Activated CD8-positive, alpha-beta memory T cell treated with anti-CD3 and anti-CD28 coated beads, Interleukin-2, amount 50 U/mL, for 48 hours (primary cell): ENCODE measurements at places on chromosomes 2 and 18.

GRCh38 chr2:217183471-217183870 is 323.6 kb upstream of the TNP1 start:
- DNase-seq = no peak

GRCh38 chr2:112182581-112183034 is 44.4 kb downstream of the FBLN7 start:
- no peak for DNase-seq

- DNase-seq = no peak
Measured at GRCh38 chr2:160557903-160558302, 64.3 kb upstream of the RBMS1 start.

- DNase-seq = no peak
Measured at GRCh38 chr18:23032030-23032582, 99.0 kb downstream of the RBBP8 start.

DNA sequence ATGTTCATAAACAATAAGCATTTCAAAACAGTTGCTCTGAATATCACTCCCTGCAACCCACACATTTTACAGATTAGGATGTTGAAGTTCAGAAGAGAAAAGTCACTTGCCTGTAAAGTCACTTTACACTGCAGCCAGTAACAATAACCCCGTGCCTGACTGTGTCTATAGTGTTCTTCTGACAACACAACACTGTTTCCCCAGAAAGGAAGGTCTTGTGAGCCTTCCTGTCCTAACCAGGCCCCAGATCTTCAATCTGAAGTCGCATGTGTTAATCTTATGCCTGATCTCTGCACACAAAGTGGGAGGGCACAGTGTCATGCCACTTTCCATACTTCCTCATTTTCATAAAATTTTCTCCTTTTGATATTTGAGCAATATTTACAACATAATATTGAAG is 120.2 kb downstream of the FEZ2 start:
- no peak for DNase-seq

GRCh38 chr2:232437195-232437571 is 18.8 kb upstream of the ALPI start:
- DNase-seq = no peak

GRCh38 chr2:15677141-15677843 is 85.6 kb downstream of the DDX1 start:
- DNase-seq = no peak

DNA sequence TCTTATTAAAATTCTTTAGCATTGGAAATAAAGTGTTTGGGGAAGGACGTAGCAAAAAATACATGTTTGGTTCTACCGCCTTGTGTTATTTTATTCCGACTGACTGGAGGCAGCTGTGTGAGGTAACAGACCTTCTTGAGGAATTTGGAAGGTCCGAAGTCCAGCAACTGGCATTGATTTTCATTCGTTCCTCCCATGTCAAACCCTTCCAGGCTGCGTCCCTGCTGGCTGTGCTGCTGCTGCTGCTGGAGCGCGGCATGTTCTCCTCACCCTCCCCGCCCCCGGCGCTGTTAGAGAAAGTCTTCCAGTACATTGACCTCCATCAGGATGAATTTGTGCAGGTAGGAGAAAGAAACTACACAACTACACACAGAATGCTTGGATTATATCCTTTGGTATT is 21.8 kb downstream of the CNDP1 start:
- DNase-seq = no peak

- no peak for DNase-seq
Measured at GRCh38 chr2:181766129-181766528, 85.8 kb upstream of the NEUROD1 start.

- no peak for DNase-seq
Measured at GRCh38 chr2:33042819-33043218, 96.1 kb downstream of the LTBP1 start.

DNA sequence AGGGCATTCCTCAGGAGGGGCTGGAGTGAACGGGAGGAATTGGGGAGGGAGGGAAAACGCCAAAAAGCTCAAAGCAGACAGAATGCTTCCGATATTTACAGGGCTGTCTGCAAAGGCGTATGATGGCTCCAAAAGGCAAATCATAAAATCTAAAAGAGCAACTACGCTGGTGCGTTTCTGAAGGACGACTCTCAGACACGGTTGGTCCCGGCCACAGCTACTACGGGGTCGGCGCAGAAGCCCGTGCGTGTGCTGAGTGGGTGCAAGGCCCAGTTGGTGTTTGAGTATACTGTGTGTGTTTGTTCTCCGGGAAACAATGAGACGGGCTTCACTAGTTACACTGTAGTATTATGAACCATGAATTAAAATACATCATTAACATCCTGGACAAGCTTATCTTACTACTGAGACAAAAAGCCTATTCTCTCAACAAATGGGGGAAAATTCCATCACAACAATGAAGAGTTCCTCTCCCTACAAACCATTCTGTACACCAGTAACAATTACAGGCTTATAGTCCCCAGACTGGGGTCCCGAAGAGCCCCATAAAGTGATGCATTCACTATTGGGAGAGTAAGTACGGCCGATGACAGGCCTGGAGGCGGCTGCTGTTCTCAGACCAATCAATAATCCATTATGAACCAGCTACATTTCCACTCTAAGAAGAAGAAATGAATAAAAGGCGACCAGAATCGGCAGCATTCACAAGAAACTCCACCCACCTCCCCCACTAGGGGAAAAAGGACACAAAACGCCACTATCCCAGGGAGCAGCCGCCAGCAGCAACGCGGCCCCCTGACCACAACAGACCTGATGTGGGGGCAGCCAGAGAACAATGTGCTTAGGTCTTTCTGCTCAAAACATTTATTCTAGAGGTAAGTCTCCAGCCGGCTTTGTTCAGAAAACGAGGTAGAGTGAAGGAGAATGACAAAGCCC is 43.4 kb downstream of the ZNF516 start:
- DNase-seq = peak; percentile 48

GRCh38 chr2:128727404-128727803 is 408.7 kb upstream of the HS6ST1 start:
- DNase-seq = no peak

DNA sequence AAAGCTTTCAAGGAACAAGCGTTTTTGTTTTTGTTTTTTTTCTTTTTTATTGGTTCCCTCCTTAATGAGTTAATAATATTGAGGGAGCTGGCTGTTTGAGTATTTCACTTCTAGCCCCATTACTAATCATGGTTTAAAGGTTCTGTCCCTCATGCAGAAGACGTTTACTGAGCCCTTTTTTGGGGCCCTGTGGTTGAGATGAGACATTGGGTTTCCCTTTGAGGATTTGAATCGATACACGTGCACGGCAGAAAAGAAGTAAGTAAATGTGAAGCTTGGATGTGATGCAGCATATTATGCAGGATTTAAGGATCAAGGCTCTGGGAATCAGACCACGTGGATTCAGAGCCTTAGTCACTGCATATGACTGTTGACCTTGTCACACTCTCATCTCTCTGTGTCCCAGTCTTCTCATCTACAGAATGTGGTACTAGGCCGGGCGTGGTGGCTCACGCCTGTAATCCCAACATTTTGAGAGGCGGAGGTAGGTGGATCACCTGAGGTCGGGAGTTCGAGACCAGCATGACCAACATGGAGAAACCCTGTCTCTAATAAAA is 1.0 kb upstream of the CHST10 start:
- DNase-seq = no peak

DNA sequence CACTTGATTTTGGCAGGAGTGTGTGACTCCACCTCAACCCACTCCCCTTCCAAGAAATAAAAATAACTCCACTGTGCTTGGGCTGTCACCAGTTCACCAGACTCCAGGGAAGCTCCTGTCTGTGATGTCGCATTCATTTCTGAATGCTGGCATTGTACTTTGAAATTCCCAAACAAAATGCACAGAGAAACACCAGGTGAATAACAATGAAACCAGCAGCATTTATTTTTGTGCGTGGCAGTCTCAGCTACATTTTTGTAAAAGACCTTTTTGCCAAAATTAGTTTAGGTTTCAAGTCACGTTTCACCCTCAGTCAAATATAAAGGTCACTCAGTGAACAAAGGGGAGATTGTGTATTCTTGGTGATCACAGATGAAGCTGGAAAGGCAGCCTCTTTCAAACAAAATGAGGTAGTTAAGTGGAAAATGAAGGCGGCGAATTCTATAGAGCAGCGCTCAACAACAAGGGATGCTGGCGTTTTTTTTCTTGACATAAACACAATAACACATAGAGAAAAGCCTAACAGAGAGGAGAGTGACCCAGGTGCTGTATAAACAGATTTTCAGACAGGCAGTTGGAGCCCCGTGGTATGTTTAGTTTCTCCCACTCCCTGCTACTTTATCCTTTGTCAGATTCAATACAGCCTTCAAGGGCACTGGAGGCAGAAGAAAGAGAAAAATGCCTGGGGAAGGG is 210.3 kb upstream of the GCFC2 start:
- no peak for DNase-seq

DNA sequence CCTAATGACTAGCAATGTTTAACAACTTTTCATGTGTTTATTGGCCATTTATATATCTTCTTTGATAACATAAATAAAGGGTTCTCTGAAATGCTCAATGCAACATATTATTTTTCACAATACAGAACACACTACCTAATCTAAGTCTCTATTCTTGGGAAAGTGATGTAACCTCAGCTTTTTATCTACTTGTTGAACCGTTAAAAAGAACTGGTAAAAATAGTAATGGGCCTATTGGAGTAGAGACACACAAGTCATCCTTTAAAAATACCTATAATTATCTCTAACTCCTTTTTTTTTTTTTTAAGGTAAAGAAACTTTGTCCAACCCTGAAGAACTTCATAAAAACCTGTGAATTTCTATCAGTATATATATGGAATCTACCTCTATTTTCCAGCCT is 1067.7 kb upstream of the CELF4 start:
- DNase-seq = no peak

GRCh38 chr2:25071966-25072365 is 30.1 kb downstream of the EFR3B start:
- DNase-seq = no peak

GRCh38 chr18:21272016-21272579 is 30.1 kb downstream of the GREB1L start:
- DNase-seq = no peak

DNA sequence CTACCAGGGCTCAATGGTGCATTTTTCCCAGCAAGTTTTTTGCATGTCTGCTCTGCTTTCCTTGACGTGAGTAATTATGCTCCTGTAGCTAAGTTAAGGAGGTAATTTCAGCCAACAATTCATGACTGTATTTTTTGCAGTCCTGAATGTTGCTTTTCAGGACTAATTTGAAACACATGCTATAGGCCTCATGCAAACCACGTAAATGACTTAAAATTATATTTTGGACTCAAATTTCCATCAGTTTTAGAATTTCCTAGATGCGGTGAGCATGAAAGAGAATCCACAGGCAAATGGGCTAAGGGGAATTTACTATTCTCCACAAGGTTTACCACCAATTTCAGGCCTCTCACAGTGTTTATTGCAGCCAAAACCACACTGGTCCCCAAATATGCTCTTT is 589.9 kb upstream of the LRRTM1 start:
- DNase-seq = no peak

DNA sequence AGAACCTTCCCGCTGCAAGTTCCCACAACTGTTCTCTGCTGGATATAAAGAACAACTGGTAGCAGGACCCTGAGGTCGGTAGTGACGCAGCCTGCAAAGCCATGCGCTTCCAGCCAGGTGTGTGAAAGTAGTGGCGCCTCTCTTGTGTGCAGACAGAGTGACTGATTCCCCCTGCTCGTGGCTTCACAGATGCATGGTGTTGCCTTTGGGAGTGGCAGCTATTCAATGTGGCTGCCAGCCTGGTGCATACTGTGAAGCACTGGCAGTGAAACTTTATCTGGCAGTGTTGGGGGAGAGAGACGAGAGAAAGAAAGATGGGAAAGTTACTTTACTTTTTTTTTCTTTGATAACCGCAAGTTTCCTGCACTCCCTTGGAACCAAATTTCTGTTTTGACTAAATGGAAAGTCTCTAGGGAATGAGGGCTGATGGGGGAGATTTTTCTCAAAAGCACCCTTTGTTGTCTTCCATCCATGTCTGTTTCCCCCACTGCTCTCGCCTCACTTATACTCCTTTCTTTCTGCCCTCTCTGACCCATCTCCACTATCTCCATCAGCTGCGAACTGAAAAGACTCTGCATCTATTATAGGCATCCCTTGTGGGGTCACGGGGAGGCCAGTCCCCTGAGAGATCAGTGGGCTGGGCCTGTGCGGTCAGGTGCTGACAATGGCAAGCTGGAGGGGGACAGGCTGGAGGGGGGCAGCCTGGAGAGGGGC is 90.0 kb upstream of the TNP1 start:
- DNase-seq = no peak

GRCh38 chr2:45404807-45405297 is 206.2 kb downstream of the SRBD1 start:
- DNase-seq = no peak

- DNase-seq = peak; percentile 53
Measured at GRCh38 chr18:62844850-62845643, 129.7 kb downstream of the PHLPP1 start.

DNA sequence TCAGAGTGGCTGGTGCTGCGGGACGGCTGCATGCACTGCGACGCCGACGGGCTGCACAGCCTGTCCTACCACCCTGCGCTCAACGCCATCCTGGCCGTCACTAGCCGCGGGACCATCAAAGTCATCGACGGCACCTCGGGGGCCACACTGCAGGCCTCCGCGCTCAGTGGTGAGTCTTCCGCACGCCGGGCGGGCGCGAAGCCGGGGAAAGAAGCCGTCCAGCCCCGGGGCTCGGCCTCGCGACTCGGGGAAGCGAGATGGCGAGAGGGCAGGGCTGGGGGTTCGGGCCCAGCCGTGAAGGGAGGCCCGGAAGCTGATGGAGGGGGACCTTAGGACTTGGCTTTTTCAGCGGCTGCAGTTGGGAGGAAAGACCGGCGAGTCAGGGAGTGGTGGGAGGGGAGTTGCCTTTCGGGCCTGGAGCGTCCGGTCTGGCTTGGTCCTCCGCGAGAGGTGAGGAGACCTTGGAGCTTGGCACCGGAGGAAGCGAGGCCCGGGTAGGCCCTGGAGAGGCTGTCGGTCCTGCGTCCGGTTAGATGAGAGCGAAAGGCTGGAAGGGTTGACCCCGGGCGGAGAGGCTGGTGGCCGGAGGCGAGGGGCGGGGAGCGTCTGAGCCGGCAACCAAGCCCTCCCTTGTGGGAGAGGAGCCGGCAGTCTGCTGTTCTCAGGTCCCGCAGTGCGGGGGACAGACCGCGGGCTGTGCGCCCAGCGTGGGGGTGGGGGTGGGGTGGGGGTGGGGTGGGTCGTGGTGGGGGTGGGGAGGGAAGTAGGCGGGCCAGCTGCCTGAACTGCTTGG is 691 bp downstream of the BIRC6 start:
- DNase-seq = peak; percentile 77

DNA sequence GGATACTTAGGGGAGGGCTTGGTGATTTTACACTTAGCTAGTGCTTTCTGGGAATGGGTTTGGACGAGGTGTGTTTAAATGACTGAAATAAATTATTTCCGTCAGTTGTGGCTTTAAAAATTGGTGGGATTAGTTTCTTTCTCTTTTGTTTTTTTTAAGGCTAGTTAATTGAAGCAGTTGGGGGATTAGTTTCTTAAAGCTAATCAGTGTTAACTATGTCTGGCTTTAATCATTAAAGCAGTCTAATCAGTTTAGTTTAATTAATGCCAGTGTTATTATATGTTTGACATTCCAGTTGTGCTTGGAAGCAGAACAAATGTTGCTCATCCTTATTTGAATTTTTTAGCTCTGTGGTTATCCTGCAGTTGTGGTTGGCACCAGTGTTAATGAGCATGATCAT is 10.2 kb downstream of the MTA3 start:
- DNase-seq = no peak
